GM13977 (cell line): ENCODE measurements at places on chromosomes 6 and 20.

DNA sequence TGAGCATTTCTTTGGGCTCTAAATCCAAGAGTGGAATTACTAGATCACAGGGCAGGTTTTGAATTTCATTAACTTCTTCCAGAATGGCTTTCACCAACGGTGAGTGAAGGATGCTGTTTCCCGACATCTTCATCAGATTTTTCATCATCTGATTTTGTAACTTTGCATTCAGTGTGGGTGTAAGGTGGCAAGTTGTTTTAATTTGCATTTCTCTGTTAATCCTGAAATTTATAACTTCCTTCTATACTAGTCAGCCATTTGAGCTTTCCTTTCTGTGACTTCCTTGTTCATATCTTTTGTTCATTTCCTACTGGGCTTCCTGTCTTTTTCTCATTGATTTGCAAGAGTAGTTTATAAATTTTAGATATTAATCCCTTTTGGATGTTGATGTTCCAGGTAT lies 18.7 kb upstream of the HCK start:
- DNase-seq = no peak

DNA sequence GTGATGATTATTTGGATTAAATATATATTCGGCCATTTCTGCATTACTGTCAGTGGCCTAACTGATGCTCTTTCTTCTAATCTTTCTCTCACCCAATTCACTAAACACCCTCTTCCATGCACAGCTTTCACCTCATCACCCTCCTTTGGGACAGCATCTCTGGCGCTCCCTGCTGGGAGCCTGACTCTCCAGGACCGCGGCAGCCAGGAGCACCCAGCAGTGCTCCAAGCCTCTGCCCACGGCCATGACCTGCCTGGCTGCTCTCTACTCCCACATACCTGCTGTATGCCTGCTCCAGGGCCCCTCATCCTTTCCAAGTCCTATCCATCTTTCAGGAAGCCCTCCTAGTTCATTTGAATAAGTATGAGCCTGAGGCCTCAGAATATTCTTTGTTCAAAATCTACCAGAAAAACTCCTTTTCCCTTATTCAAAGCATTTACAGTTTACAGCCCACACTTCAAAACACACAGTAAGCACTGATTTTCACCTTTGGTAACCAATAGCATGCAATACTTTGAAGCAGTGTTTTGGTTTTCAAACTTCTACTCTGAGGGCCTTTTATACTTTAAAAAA lies 15.2 kb downstream of the CTCFL start:
- no peak for DNase-seq

DNA sequence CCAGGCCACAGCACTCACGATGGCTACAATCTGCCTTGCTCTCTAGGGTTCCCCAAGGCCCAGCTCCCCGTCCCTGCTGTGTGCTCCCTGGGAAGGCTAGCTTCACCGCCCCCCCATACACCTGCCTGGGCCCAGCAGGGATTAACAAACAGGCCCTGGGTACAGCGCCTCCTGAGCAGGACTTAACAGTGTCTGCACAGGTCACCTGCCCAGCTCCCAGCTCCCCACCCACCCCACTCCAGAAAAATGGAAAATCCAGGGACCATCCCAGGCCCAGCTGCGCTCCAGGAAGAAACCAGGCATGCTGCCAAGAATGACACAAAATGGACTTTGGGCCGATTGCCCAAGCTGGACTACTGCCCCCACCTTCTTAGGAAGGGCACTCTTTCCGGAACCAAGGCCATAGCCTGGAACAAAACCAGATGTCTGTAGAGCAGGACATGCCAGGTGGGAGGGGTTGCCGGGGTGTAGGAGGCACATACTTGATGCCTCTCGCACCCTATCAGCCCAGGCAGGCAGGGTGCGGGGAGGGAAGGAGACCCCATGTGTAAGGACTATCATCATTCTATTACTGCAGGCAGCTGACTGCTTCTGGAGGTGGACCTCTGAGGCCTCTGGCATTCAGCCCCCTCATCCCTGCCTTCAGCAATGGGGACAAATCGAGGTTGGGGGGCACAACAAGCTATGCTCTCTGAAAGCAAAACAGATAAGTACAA lies 104.9 kb downstream of the SNX5 start:
- DNase-seq = no peak

GRCh38 chr6:90483116-90483839 lies 103.6 kb downstream of the MAP3K7 start:
- no peak for DNase-seq

GRCh38 chr6:134373282-134373922 lies 55.5 kb upstream of the SGK1 start:
- peak; percentile 59 for DNase-seq

DNA sequence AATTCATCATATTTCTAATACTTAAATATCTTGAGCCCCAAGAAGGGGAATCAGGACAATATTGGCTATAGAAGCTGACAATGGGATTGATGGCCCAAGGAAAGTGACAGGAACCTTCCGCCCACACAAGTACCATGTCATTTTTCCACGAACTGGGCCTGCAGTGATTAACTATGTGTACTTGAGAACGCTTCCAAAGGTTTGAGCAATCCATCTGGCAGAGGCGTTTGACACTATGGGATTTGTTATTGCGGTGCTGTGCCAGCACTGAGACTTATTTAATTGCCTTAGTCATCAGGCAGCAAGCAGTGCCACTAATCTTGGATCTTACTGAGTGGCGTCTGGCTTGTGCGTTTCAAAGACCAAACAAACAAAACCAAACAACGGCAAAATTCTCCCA lies 135.6 kb upstream of the UST start:
- no peak for DNase-seq

- DNase-seq = no peak
These were observed 67.2 kb upstream of the KIF25 start for GRCh38 chr6:167930295-167930694.

GRCh38 chr20:40104959-40105358 lies 584.1 kb downstream of the MAFB start:
- no peak for DNase-seq

GRCh38 chr20:56552911-56553629 lies 20.0 kb downstream of the FAM209B start:
- DNase-seq = no peak

DNA sequence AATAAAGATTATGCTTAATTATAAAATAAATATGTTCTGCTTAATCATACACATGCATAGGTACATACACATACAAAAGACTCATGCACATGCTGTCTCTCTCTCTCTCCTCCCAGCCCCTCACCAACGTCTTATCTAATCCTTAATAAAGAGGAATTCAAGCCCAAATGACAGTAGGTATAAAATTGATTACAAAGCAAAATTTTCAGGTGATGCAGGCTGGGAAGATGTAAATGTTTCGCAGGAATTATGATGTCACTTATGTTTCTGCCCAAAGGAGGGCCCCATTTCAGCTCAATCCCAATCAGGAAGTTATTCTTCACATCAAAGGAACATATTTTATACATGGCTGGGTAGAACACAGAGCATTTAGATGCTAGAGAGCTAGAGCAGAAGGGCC lies 284.6 kb upstream of the ID4 start:
- DNase-seq = no peak
